ENCODE measurements at places on chromosomes 7 and 10.

DNA sequence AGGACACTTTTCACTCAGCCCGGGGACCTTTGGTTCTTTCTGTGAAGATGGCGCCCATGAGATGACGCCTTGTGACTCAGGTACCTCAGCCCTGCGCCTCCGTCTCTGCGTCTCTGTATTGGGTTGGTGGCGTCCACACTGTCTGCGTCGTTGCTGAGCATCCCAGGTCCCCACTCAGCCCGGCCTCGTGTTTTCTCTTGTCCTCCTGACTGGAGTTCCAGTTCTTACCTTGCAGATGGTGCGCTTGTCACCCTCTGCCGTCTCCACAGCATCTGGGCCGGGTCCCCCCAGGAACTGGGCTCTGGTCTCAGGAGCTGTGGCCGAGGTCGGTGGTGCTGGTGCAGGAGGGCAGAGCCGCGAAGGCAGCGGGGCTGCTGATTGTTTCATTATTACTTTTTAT is 150.4 kb downstream of the WDR37 start:
- no peak for DNase-seq

DNA sequence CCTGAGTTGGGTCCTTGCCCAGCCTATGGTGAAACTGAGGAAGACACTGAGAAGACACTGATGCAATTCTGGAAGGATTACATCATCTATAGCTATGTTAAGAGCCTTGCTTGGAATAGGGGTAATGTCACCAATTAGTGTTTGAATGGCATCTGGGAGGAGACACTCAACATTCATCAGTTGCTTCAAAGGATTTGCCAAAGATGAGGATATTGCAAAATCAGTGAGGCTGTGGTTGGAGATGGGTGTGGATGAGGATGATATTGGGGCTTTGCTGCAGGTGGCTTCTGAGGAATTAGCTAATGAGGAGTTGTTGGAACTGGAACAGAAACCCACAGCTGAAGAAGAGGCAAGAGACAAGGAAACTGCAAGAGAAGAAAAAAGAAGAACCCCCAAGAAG is 146.7 kb upstream of the SP4 start:
- DNase-seq: no peak

GRCh38 chr10:128421371-128422160 is 295.3 kb upstream of the MKI67 start:
- peak; percentile 30 for DNase-seq

DNA sequence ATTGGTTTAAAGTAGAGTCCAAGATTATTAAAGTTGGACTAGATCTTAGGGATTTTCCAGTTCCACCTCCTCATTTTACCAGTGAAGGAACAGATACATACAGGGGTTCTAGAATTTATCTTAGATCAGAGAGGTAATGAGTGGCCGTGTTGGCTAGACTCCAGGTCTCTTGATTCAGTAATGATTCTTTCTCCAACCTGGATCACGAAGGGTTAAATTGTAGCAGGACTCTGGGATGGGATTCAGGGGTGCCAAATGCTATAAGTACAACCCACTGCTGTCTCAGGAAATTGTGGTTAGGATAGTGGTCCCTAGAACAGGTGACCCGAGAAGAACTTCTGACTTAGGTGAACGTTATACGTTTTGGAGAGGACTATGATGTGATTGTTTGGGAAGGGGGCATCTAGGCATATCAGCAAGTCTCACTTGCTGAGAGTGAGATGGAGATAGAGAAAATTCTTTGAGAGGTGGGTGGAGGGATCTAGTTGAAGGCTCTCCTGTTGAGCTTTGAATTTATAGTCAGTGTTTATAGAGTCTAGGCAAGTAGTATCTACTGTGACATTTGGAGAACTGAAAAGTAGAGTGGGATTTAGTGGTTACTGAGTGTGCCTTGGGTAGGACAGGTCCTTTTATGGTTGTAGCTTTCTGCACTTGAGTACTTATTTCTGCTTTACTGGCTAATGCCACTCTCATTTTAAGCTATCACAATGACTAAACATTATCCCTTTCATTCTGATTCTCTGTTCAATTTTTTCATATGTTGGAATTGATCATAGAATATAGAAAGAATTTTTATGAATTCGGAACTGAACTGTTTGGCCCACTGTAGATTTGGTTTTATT is 58.3 kb downstream of the ST7 start:
- no peak for DNase-seq

- DNase-seq: no peak
Observed at GRCh38 chr7:105877736-105878135, 1.3 kb upstream of the ATXN7L1 start.

DNA sequence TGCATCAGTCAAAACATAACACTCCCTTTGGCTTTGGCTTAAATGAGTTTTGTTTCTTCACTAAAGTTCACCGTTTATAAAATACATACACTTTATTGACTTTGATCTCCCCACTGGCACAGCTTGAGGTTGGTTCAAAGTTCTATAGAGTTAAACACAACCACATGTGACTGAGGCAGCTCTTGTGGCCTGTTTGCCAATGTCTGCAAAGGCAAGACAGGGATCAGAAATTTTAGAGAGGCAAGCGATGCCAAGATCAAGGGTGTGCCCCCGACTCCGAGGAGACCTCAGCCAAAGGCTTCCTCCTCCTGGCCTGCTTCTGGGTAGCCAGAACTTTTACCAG is 129.8 kb upstream of the JCAD start:
- DNase-seq: no peak

GRCh38 chr7:135753616-135754413 is 5.2 kb upstream of the FAM180A start:
- no peak for DNase-seq

GRCh38 chr7:309586-310228 is 19.7 kb downstream of the FOXL3 start:
- DNase-seq: no peak

DNA sequence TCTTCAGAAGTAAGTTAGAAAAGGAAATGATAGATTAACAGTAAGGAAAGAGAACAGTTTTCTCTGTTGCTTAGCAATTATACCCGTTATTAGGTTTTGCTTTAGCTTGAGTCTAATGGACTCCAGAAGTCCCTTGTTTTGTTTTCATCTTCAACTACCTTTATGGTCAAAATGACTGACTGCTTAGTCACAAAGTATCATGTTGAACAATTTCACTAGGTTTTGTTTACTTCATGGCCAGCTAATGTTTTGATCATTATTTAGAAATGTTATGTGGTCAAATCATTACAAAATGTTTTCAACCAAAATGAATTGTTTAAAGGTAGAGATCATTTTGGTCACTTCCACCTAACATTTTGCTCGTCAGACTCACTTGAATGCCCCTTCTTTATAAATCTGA is 1.9 kb downstream of the UBN2 start:
- DNase-seq: no peak

Data from ecto neural progenitor cell (in vitro differentiated cells).